ENCODE measurements at places on chromosomes 11 and 22. TPM values are rescaled to one million over a fixed set of nuclear protein-coding genes. Genes with fewer than 3 reads are reported as not detected.

DNA sequence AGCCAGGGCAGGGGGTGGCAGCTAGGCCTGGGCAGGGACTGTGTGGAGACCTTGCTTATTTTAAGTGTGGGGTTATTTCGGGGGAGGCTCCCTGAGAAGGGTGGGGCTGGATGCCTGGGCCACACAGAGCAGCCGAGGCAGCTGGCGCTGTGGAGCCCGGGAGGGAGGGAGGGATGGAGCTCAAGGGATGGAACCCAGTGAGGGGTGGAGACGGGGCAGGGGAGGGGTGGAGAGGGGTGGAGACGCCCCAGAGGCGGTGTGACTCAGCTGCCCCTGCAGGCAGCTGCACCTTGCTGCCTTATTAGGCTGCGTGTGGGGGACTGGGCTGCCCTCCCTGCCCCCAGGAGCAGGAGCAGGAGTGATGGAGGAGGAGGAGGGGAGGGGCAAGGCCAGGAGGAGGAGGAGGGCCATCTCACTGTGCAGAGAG is 9.8 kb upstream of the TSSC4 start:
- no peak for DNase-seq

- DNase-seq = peak; percentile 42
Measured at GRCh38 chr11:117796872-117797529, at the start of gene DSCAML1. Gene DSCAML1, minus strand, starts transcription at chr11:117797216. Its CDS starts 137 bp downstream, at chr11:117797079.

- no peak for DNase-seq
Measured at GRCh38 chr22:47629791-47630655, 867.6 kb downstream of the TBC1D22A start.

GRCh38 chr11:34425360-34425759 is 13.4 kb upstream of the CAT start:
- DNase-seq = no peak

DNA sequence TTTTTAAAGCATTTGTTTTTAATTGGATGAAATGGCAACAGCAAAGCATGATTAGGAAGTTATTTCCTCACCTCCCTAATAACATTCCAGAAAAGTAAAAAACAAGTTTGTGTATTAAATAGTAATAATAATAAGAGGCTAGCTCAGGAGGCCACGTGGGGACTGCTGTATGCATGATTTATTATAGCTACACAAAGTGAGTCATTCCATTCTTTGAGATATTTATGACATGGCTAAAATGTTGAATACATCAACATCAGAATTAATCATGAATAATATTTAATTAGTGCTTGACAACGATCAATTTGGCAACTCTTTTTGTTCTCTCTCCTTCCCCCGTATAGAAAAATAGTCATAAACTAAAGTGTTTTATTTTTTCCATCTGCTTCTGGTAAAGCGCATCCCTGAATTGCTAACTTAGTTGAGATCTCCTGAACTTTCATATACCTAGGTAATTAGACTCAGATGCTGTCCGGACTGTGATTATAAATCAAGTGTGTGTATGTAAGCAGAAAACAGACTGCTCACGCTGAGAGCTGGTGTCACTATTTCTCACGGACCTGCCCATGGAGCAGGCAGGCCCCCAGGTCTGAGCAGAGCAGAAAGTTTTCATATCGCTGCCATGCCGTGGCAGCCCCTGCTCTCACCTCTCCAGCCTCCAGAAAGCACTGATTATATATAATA is 125.7 kb downstream of the WT1 start:
- DNase-seq = no peak

DNA sequence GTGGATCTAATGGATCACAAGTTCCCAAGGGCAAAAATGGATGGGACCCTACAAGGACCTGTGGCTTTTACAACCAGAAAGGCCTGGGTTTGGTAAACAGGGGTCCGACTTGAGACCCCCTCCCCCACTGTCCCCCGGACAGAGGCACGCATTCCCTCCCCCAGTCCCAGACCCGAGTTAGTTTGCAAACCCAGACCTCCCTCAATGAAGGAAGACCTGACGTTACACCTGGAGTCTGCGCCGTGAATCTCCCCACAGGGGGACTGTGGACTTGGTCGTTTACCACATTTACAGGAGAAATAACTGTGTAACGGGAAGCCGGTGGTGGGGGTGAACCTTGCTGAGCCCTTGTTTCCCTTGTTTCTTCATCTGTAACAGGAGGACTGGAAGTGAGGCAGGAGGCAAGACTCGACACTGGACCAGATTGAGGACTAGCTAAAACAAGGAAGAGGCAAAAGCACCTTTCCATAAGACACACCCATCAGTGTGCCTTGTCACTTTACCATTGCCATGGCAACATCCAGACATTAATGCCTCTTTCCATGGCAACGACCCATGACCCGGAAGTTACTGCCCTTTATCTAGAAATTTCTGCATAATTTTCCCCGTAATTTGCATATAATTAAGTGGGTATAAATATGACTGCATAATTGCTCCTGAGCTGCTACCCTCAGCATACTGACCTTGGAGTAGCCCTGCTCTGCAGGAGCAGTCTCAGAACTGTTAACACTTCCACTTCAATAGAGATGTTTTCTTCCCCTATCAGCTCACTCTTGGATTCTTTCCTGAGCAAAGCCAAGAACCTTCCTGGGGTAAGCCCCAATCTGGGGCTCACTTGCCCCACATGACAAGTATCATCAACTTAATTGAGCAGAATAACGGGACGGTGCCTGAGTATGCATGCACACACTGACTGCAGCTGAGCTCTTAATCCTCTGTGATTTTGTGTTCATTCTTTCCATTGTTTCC is 25.4 kb downstream of the PDGFB start:
- no peak for DNase-seq

- no peak for DNase-seq
Measured at GRCh38 chr11:34149786-34150185, 44.4 kb downstream of the NAT10 start.

DNA sequence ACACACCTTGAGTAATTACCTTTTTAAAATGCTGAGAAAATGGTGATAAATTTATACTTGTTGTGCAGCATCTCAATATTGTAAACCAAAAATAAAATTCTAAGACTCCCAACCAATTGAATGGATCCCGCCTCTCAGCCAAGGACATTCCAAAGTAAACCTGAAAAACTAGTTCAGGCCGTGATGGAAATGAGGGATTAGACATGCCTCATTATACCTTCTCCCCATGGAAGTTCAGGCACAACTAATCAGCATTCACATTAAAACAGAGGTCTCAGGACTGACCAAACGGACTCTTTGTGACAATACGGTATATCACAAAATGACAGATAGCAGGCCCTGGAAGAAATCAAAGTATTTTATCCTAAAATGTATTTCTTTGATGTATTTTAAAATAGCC is 907.4 kb upstream of the RAG2 start:
- no peak for DNase-seq

GRCh38 chr11:82791779-82792178 is 58.1 kb upstream of the FAM181B start:
- no peak for DNase-seq

- DNase-seq = no peak
Measured at GRCh38 chr11:63610604-63611394, 3.4 kb downstream of the PLAAT3 start.

DNA sequence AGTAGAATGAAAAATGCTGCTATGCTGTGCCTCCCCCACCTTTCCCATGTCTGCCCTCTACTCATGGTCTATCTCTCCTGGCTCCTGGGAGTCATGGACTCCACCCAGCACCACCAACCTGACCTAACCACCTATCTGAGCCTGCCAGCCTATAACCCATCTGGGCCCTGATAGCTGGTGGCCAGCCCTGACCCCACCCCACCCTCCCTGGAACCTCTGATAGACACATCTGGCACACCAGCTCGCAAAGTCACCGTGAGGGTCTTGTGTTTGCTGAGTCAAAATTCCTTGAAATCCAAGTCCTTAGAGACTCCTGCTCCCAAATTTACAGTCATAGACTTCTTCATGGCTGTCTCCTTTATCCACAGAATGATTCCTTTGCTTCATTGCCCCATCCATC is 14.9 kb upstream of the HBE1 start:
- no peak for DNase-seq

DNA sequence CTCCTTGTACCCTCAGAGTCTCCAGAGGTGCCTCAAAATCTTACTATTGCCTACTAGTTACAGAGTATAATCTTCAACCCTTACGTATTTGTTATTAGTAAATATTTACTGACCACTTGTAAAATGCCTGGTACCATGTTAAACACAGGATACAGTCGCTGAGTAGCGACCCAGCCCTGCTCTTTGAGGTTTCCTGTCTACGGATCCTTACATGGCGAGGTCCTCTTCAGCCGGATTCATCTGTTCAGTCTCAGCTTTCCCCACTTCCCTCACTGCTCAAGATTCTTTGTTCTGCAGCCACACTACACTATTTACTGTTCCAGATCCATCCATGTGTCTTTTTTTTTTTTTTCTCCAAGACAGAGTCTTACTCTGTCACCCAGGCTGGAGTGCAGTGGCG is 13.2 kb upstream of the TTC36 start:
- DNase-seq = no peak

- peak; percentile 3 for DNase-seq
Measured at GRCh38 chr22:19062139-19062942, 59.9 kb downstream of the DGCR2 start.

DNA sequence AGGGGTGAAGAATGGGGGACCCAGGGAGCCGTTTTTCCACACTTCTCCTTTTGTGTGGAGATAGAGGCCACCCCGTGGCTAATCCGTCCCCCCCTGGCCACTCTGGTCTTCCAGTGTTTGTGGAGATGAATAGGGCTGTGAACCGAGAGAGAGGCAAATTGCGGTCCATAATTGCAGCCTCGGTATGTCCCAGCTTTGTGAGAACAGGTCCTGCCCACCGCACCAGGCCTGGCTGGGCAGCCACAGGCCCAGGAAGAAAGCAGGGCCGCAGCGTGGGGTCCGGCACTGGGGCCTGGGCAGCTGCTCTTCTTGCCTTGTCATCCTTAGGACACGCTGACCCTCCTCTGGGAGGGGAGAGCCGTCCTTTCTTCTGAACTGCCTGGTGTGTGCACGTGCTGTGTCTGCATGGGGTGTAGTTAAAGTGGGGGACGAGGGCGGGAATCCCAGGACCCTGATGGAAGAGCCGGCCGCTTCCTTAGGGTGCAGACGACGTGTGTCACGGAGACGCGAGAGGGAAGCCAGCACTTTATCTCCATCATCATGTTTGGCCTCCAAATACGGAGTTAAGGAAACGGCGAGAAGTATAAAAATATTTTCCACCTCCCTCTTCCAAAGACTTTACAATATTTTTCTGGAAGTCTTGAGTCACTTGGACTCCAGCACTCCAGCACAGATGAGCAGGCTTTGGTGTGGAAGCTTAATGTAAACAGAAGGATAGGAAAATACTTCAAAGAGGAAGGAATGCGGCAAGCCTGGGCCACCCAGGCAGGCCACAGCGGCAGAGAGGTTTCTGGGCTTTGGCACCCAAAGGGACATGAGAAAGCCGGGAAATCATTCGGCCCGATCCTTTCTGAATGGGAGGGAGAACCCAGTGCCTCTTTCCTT is 1248.4 kb downstream of the BRD1 start:
- no peak for DNase-seq

GRCh38 chr11:62370743-62371440 is 33.6 kb downstream of the ASRGL1 start:
- DNase-seq = peak; percentile 69

LRP5 gene
- 7.6 TPM for total RNA-seq

SERPING1 gene
- total RNA-seq = not detected

MYO18B gene
- total RNA-seq = 0.29 TPM

ANKRD13D gene
- total RNA-seq = 85.9 TPM

HSPB2 gene
- not detected for total RNA-seq

MMP11 gene
- total RNA-seq = 1.0 TPM

KCTD14 gene
- total RNA-seq = 0.17 TPM

TKFC gene
- total RNA-seq = 120 TPM

SEZ6L gene
- total RNA-seq = not detected

FZD4 gene
- 0.33 TPM for total RNA-seq

NLRX1 gene
- total RNA-seq = 18.4 TPM

FXYD2 gene
- not detected for total RNA-seq

TENM4 gene
- total RNA-seq = not detected
